ENCODE measurements at places on chromosomes 2 and 18.

DNA sequence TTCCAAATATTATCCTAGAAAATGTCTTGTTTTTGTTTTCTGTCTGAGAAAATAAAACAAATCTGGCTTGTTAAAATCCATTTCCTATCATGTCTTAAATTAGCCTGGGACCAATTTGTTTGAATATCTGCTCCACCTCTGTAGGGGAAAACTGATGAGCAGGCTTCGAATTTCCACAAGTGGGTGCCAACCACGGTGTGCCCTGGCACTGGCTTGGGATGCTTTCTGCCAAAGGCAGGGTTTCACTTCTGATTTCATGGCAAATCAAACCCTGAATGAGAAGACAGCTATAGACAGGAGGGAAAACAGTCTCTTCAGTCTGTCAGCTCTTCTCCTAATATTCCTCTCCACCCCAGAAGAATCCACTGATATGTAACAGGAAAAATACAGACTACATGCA, 33.7 kb upstream of the STAT4 start:
- no peak for DNase-seq

DNA sequence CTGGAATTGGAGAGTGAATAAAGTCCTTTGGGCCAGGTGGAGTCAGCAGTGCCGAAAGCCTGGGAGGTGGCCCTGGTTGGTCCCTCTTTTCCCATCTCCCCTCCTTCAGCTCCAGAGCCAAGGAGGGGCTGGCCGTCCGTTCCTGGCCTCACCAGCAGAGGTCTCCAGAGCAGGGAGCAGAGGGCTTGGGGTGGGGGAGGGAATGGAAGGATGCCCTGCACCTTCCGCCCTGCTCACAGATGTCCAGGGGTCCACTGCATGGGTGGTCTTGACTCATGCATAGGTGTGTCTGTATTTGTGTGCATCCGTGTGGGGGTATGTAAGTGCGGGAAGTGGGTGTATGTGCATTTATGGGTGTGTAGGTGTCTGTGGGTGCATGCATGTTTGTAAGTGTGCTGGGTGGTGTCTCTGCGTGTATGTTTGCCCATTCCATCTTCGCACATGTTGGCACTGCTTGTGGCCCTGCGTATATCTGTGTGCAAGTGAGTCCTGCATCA, 201.8 kb downstream of the ZFP36L2 start:
- DNase-seq = peak; percentile 78

GRCh38 chr2:240347373-240347940, 88.0 kb upstream of the GPC1 start:
- no peak for DNase-seq

GRCh38 chr2:145284551-145284950, 764.6 kb upstream of the ZEB2 start:
- DNase-seq = no peak

- no peak for DNase-seq
Observed at GRCh38 chr2:223264541-223265193, 212.7 kb downstream of the KCNE4 start.

DNA sequence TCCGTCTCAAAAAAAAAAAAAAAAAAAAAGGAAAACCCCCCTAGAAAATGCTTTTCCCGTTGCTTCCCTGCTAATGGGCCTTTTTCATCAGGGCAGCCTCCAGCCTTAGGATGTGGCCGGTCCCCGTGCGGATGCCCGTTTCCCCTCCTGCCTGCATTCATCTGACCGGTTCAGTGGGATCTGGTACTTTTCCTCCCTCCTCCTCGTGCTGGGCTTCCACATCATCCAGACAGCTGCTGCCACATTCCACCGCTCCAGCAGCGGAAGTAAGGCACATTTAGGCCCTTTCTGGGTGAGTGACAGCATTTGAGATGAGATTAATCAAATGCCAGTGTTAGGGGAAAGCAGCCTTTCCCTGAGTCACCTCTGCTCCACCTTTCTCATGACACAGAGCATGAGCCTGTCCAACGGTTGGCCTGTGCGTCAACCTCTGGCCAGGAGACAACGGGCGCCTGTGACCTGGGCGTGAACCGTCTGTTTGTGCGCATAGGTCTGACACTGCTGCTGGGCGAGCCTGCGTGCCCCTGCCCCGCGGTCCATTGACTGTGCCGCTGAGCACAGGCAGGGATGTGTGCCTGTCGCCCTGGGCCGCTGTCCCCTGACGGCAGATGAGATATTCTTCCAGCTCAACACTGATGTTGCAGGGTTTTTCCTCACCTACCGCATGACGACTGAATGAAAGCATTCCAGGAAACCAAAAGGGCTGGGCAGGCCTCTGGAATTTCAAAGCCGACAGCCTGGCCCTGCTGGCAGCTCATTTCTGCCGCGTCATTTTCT, 174.0 kb downstream of the TGIF1 start:
- DNase-seq = peak; percentile 74

- no peak for DNase-seq
Observed at GRCh38 chr18:72742002-72742401, 125.8 kb downstream of the NETO1 start.

GRCh38 chr2:122929347-122929746, 1095.7 kb upstream of the CNTNAP5 start:
- DNase-seq = no peak
